NCI-H774 (cell line): ENCODE measurements at places on chromosomes 12 and 14.
A peak's percentile ranks its signal among the peaks of the same experiment; 100 is the strongest.

GRCh38 chr14:93744876-93745275 lies 43.4 kb downstream of the PRIMA1 start:
- DNase-seq, result no peak

DNA sequence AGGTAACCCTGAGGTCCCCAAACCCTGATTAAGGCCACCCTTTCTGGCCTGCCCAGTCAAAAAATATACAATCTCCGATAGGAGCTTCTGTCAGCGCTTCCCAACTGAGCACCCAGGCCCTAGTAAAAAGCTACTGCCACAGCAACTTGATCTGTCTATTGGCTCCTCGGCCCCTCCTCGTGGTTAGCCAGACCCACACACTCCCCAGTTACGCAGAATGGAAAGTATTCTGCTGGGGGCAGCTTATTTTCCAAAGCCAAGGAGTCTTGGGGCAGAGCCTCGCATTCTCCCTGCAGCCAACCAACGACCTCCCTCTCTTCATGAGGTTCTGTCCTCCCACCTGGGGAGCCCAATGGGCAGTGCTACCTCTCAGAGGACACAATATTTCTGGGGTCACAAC lies 32.1 kb downstream of the FMNL3 start:
- DNase-seq, result no peak

GRCh38 chr12:14846042-14846587 lies 2.8 kb upstream of the ART4 start:
- no peak for DNase-seq

- DNase-seq, result peak; percentile 22
Observed at GRCh38 chr12:75184516-75184915, 25.1 kb downstream of the KCNC2 start.

- DNase-seq, result no peak
Observed at GRCh38 chr14:97120204-97120603, 323.0 kb downstream of the VRK1 start.

DNA sequence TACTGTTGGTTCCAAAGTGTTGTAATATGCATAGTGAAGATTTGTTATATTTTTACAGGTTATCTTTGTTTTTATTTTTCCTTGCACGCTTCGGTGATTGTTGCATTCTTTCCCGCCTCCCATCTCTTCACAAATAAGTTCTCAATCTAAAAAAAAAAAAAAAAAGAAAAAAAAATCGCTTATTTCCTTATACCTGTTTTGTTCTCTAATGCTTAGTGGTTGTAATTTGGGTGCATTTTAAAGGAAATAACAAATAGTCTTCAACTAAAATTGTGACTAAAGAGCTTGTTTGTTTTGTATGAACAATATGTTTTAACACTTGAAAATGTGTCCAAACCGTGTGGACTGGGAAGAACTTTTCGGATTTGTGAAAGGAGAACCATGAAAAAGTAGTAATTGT lies 1.5 kb downstream of the CAND1 start:
- DNase-seq, result no peak

- no peak for DNase-seq
Observed at GRCh38 chr12:111186347-111186746, 182.5 kb downstream of the PHETA1 start.

- no peak for DNase-seq
Observed at GRCh38 chr12:11729008-11729407, 79.5 kb downstream of the ETV6 start.

- DNase-seq, result no peak
Observed at GRCh38 chr12:92595663-92596062, 107.1 kb upstream of the PLEKHG7 start.

GRCh38 chr14:80762641-80763228 lies 178.8 kb downstream of the CEP128 start:
- DNase-seq, result no peak

GRCh38 chr12:23049180-23049579 lies 424.2 kb downstream of the ETNK1 start:
- no peak for DNase-seq

GRCh38 chr12:88546853-88547252 lies 33.4 kb downstream of the KITLG start:
- no peak for DNase-seq

DNA sequence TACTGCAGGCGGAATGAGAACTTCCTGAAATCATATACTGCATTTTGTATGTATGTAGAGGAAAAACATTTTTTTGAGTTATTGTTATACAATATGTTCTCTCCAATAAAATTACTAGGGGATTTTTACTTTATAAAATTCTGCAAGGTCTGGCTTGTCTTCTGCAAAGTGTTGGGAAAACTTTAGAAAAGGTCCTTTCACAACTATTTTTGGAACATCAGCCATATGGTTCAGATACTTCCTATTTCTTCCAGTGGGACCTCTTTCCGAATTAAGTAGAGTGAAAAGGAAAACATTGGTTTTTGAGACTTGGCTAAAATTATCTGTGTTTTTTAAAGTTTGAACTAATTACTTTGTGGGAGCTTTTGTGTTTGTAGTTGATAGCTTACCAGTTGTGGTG lies 52.7 kb downstream of the DAAM1 start:
- no peak for DNase-seq

DNA sequence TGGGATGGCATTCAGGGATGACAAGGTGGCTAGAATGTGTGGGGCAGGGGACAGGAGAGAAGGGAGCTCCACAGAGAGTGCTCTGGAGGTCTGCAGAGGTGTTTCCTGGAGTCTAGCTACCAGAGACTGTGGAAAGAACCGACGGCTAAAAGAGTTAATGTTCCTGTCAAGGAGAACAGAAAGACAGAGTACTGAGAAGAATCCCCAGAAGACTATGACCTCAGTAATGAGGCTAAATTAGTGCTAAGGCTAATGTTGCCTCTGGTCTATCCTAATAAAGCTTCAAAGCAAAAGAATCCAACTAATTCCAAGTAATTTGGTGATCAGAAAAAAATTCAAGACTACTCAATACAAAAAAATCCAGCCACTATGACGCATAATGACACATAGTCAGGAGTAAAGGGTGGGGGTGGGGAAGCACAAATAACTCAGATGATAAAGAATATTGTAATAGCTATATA lies 44.7 kb downstream of the FERMT2 start:
- DNase-seq, result no peak

DNA sequence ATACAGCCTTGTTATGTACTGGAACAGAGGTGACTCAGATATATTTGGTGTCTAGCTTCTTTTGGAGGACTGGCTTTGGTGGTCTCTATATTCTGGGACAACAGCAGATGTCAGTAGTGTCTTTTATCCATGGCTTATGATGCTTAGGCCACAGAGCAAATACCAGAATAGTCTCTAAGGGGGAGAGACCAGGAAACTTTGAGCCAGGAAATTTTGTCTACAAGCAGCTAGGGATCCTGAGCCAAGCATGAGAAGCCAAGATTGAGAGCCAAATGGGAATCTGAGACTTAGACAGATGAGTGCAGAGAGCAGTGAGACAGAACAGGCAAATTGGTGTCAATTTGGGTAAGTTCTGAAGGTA lies 28.4 kb upstream of the PTPRR start:
- DNase-seq, result no peak

DNA sequence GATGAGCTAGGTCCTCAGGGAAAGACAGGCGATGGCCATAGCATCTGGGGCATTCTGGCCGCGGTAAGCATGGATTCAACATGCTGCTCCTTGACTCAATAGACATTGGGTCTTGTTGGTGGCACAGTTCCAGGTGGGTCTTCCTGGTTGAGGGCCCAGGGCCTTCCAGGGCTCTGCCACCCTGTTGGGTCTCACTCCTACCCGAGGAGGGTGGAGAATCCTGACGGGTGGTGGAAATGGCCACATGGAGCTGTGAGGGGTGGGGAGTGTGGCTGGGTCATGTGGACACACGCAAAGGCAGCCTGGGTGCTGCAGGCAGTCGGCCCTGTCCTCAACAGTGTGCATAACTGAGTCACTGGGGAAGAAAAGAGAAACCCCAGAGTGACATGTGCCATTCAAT lies 148.1 kb downstream of the KIF26A start:
- DNase-seq, result no peak

- DNase-seq, result no peak
Observed at GRCh38 chr12:50246873-50247612, 36.3 kb downstream of the LIMA1 start.

GRCh38 chr12:10243818-10244520 lies 31.3 kb downstream of the GABARAPL1 start:
- DNase-seq, result no peak

DNA sequence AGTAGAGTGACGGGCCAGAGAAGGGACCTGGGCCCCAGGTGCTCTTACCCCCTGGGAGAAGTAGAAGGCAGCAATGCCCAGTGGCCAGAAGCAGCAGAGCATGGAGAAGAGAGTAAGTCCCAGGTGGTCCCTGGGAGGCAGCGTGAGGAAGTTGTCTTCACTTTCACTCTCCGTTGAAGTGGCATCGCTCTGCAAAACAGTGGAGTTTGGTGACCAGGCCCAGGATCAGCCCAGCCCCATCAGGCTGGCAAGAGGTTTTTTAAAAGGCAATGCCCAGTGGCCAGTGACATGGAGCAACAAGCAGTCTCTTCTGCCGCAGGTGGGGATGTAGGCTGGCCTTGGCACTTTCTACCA lies 18.2 kb downstream of the SYNDIG1L start:
- DNase-seq, result no peak

DNA sequence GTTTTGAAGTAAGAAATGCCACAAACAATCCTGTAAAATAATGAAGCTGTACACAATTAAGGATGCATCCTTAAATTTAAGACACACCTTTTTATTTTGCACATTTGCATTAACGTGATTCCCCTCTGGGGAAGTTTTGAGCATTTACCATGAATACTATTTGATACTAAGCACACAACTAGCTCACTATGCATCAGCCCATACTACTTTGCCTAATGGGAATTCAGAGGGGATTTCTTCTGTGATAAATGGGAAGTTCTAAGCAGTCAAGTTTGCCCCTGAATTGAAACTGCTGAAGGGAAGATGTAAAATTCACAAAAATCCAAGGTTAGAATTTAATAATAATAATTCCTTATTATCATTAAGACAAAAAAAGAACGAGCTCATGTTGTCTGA lies 27.4 kb downstream of the SINHCAF start:
- DNase-seq, result no peak

GRCh38 chr12:26751179-26751578 lies 81.8 kb downstream of the ITPR2 start:
- DNase-seq, result no peak

GRCh38 chr12:42097971-42098370 lies 46.7 kb downstream of the GXYLT1 start:
- DNase-seq, result no peak

DNA sequence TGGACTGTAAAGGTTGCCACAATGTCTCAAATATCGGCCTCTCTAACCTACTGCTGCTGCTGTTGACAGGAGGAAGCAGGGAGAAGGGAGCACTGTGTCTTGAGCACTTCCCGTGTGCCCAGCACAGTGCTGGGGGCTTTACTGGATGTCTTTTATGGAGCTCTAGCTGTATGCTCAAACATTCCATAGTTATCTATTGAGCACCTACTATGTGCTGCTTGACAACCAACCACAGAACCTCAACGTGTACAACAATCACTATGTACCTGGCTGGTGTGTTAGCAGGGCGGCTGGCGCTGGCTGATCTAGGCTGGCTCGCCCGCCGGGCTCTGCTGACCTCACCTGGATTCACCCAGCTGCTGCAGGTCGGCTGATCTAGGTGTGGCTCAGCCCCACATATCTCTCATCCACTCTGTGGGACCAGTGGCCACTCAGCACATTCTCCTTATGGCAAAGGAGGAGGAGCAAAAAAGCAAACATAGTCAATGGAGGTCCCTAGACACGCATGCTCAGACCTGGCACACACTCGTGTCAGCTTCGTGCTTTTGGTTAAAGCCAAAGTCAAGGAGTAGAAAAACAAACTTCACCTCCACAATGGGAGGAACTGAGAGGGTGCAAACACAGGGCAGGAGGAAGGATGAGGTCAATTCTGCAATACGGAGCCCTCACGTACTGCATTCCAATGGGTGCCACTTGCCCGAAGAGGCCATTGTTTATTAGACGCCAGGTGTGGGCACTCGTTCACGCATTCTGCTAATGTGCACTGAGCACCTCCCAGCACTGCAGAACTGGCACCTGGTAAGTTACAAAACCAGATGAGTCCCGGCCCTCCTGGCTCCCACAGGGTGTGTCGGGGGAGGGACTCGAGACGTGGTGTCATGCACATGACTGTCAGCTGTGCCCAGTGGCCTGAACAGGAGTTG lies 147.2 kb downstream of the SCARB1 start:
- peak; percentile 94 for DNase-seq

GRCh38 chr12:49121047-49121696 lies 10.0 kb downstream of the TUBA1B start:
- DNase-seq, result peak; percentile 32

- no peak for DNase-seq
Observed at GRCh38 chr14:34049790-34050189, 98.9 kb upstream of the EGLN3 start.

DNA sequence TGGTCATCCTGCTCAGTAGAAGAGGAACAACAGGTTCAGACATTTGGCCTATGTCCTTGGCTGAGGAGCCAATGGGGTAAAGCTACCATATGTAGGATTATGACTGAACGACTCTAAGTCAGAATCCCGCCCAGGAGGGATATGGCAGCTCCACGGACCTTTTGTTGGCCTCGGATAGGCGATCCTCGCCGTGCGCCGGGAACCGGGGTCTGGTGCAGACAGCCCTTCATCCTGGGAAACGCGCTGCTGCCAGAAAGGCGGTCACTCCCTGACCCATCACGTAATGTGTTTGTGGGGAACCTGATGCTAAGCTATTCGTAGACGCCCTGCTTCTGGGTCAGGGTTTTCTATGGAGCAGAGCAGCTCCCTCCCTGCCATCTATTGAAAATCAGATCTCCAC lies 178.9 kb upstream of the ALG10B start:
- no peak for DNase-seq

GRCh38 chr12:75553836-75554555 lies 42.6 kb upstream of the KRR1 start:
- no peak for DNase-seq

DNA sequence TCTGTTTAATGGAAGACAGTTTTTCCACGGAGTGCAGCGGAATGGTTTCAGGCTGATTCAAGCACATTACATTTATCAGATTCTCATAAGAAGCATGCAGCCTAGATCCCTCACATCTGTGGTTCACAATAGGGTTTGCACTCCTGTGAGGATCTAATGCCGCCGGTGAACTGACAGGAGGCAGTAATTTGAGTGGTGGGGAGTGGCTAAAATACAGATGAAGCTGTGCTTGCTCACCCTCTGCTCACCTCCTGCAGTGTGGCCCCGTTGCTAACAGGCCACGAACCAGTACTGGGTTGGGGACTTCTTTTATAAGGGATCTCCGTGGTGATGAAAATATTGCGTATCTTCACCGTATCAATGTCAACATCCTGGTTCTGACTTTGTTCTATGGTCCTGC lies 107.8 kb downstream of the OTX2 start:
- DNase-seq, result no peak

DNA sequence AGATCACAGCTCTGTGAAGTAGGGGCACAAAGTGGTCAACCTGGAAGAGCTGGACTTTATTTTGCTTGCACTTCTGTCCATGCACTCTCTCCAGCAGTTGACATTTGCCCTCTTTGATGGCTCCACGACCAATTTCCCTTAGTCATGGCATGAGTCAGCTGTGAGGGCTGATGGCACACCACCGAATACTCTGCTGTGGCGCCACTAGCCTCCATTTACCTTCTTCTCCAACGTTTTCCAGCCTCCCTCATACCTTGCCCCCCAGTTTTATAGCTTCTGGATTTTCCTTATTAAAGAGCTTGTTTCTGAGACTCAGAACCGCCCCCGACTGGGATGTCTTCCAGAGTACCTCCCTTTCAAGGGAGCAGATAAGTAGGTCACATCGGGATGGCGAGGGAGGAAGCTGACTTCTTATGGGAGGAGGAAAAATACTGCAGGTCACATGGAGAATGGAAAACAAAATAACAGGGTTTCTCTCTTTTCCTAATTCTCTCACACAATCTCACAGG lies 17.6 kb downstream of the NINJ2 start:
- DNase-seq, result no peak

- DNase-seq, result no peak
Observed at GRCh38 chr14:71524320-71524982, 407.8 kb upstream of the RGS6 start.
